C1 segment of cervical spinal cord (tissue), 14 donors: ENCODE measurements at places on chromosomes 7 and 10.

DNA sequence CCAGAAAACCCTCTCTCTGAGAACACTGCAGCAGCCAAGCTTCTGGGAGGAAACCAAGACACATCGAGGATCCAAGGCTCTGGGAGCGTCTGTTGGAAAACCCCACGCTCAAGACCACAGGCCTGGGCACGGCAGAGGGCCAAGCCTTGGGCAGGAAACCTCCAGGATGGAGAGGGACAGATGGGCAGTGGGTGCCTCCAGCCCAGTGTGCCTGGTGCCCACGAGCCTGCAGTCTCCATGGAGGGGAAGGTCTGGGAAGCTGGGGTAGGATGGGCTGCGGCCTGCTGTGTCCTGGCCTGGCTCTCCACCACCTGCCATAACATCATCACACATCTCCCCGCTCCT is 96.1 kb downstream of the FAM53B start:
- DNase-seq = no peak

DNA sequence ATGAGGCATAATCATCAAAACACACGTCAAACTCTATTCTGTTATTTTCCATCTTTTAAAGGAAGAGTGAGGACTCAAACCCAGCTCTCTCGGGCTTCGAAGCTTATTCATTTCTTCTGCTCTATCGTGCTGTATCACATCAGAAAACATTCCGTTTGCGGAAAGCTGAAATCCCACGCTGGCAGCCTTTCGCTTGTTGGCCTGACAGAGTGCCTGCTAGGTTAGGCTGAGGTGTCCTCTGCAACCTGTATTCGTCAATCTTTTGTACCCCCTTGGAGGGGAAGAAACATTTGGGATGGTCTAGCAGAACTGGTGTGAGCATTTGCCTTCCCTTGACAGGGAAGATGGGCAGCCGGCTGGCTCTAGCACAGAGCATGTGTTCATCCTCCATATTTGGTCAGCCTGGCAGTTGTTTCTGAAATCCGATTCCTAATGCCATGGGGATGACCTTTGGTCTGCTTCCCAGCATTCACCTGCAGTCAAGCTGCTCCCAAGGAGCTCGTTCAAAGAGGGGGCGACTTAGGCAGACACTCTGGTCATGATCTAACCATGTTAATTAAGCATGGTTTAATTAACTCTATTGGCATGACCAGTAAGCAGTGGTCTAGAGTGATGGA is 55.2 kb downstream of the TACC2 start:
- DNase-seq = no peak

- no peak for DNase-seq
Measured at GRCh38 chr7:22640269-22640668, 86.7 kb upstream of the IL6 start.

DNA sequence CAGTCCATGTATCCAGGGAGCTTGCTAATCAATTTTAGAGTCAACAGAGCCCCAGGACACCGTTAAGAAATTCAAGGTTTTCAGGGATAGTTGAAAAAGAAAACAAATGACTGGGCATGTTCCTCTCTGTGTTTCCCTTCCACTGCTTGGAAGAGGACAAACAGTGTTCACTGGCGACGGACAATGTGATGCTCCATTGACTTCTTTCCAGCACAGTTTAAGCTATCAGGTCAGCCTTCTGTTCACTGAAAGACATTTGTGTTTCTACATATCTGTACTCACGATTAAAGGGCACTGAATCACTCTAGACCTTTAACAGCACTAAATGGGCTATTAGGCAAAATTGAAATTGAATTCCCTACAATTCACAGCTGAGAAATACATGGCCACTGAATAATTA is 123.6 kb downstream of the RNLS start:
- DNase-seq = no peak

DNA sequence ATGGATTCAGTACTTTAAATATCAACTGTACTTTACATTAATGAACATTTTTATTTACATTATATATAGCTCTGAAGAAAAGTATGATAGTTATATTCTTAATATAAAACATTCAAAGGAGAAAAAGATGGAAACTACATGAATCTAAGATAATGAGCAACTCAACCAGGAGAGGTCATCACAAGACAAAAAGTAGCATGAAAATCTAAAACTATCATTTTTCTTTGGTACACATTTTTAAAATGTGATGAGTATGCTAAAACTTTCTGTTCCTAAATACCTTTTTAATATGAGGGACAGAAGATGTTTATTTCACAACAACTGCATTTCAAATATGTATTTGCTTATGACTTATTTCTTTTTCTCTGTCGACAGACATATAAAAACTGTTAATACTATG is 2.4 kb downstream of the CNTNAP2 start:
- DNase-seq = no peak

DNA sequence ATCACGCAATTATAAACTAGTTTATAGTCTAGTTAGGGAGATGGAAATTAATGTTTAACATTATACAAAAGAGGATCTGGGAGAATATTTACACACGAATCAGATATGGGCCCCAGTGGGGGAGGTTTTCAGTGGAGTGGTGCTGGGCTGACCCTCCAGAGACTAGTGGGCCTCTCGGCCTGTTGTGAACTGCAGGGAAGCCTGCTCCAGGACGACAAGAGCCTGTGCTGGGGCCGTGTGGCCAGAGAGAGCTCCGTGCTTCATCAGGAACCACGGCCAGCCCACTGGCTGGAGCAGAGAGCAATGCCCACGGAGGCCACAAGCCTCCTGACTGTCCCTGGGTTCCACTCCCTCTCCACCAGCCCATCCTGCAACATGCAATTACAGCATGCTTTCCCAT is 11.3 kb upstream of the ESYT2 start:
- DNase-seq = no peak

- no peak for DNase-seq
Measured at GRCh38 chr7:20785157-20786048, 1.3 kb downstream of the SP8 start.

GRCh38 chr7:32154797-32155196 is 84.6 kb upstream of the PDE1C start:
- DNase-seq = no peak

DNA sequence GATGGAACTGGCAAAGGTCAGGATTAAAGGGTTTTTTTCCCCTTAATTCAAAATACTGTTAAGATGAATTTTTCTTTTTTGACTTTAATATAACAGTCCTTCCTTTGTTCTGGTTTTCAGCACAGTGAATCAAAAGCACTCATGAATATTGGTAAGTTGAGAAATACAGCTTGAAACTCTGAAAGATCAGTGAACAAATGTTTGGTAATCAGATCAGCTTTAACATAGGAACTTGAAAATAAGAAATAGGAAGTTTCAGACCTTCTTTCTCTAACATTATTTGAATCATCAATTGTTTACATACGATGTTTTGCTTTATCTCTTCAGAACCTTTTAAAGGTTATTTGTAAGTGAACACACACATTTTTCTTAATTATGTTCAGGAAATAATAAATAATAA is 90.5 kb downstream of the SGMS1 start:
- no peak for DNase-seq

GRCh38 chr10:21927631-21928353 is 75.7 kb downstream of the DNAJC1 start:
- DNase-seq = no peak

DNA sequence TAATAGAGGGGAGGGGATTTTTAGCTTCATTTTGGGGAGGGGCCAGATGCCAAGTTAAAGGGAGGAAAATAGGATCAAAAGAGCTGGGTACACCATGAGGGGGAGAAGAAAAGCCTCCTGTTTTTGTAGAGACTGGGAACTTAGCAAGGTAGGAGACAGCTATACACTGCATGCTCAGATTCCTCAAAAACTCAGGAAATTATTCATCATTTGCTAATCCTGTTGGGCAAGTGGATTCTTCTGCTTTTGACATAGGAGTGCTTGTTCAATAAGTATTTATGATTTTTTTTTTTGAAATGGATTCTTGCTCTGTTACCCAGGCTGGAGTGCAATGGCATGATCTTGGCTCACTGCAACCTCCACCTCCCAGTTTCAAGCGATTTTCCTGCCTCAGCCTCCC is 73.4 kb downstream of the LYZL2 start:
- no peak for DNase-seq

- no peak for DNase-seq
Measured at GRCh38 chr10:80771285-80771684, 233.6 kb downstream of the SH2D4B start.

DNA sequence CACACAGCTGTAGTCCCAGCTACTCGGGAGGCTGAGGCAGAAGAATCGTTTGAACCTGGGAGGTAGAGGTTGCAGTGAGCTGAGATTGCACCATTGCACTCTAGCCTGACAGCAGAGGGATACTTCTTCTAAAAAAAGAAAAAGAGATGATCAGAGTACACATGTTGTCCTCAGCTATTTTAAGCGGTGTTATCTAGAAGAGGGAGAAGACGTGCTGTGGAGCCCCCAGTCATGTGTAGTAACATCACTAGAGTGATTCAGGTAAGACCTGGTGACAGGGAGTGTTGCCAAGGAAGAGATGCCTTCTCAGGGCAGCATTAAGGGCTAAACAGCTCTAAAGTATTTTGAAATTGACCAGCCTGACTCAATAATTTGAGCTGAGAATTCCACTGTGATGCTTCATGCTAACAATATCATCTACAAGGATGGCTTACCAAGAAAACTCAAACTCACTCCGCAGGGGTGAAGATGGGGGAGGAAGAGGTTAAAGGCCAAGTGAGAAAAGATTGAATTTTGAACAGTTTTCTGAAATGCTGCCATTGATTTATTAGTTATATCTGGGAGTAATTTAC is 97.4 kb downstream of the KLF6 start:
- no peak for DNase-seq

DNA sequence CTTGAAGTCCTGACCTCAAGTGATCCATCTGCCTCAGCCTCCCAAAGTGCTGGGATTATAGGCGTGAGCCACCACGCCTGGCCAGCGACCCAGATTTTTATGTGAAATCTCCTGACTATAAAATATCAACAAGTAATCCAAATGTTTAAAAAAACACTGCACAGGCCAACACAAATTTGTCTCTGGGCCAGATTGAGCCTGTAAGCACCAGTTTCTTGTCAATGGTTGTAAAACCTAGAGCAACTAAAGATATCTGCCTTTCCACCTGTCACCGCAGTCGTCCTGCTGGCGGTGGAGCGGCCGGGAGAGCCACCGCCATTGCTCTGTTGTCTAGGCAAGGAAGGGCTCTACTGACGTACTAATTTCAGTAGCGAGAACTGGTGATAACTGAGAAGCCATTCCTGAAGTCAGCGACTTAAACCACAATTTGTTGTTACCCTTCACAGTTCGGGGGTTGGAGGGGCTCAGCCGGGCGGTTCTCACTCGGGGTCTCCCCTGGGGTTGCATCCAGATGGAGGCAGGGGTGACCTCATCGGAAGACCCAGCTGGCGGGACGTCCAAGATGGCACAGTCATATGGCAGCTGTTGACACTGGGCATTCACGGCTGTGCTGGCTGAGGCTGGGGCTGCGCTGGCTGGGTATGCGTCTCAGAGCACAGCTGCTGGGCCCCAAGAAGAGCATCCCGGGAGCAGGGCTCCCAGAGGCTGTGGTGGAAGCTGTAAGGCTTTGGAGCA is 55.2 kb upstream of the PDGFA start:
- DNase-seq = no peak

- DNase-seq = no peak
Measured at GRCh38 chr10:13734151-13734550, 147.4 kb downstream of the PRPF18 start.

DNA sequence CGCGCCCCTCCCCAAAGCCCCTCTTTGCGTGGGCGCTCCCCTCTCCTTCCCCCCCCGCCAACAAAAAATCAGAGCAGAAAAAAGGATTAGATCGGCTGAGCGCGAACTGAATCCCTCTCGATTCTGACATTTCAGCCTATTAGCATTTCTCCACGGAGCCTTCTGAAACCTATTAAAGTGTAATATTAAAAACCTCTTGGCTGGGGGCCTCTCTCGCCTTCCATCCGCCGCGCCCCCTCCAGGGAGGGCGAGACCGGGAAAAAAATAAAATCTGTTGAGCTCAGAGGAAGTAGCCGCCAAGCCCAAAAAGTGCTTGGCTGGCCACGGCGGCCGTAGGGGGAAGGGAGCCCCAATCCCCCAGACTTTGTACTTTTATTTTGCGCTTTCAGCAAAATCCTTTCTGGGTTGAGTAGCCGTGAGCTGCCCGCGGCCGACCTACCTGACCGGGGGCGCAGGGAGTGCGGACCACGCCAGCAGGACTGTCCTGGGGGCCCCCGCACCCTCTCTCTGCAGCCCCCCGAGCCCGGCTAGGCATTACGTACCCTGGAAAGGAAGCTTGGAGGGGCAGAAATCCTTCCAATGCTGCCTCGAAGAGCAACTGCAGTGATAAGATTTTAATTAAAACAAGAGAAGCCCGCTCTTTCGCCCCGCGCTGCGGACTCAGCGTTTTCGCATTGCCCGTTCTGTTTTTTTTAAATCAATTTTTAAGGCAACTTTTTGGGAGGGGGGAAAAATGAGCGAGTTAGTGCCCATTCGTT is 1.3 kb upstream of the TNRC18 start:
- DNase-seq = peak; percentile 29

DNA sequence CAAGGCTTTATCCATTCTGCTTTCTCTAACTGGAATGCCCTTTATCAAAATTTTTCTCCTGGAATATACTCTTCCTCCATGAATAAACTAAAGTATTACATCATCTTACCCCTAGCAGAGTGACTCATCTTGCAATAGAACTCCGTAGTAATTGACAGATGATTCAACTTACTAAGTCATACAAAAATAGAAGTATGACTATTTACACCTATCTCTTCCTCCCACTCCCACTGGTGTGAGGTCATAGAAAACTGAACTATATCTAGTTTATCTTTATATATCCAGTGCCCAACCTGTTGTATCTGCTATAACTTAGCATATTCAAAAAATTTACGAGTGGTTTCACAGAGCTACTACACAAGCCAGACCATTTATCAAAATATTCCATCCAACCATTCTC is 26.1 kb downstream of the ABCB1 start:
- no peak for DNase-seq

DNA sequence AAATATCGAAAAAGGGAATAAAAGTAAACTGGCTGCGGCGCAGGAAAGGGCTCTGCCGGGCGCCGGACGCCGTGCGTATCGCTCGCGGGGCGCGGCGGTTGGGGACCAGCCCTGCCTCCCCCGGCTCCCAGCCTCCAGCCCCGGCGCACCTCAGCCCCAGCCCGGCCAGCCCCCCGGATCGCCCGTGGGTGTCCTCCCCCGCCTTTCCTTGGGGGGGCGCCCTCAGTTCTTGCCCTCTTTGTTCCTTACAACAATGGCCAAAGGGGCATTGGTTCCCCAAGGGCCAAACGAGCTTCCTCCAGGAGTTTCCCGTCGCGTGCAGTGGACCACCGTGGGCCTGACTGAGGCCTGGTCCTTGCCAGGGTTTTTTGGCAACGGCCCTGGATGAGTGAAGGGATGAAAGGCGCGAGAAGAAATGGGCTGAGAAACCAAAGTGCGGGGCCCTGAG is 1.2 kb downstream of the MACROH2A2 start:
- DNase-seq = no peak

- DNase-seq = no peak
Measured at GRCh38 chr7:107078517-107078966, 34.0 kb downstream of the PRKAR2B start.
